ENCODE measurements at places on chromosomes 4 and X.

GRCh38 chr4:174120446-174121295, 162.8 kb downstream of the FBXO8 start:
- peak; percentile 21 for DNase-seq

- no peak for DNase-seq
Observed at GRCh38 chrX:5976332-5976731, 252.3 kb downstream of the NLGN4X start.

GRCh38 chrX:13852001-13852695, 35.3 kb upstream of the GPM6B start:
- peak; percentile 5 for DNase-seq

DNA sequence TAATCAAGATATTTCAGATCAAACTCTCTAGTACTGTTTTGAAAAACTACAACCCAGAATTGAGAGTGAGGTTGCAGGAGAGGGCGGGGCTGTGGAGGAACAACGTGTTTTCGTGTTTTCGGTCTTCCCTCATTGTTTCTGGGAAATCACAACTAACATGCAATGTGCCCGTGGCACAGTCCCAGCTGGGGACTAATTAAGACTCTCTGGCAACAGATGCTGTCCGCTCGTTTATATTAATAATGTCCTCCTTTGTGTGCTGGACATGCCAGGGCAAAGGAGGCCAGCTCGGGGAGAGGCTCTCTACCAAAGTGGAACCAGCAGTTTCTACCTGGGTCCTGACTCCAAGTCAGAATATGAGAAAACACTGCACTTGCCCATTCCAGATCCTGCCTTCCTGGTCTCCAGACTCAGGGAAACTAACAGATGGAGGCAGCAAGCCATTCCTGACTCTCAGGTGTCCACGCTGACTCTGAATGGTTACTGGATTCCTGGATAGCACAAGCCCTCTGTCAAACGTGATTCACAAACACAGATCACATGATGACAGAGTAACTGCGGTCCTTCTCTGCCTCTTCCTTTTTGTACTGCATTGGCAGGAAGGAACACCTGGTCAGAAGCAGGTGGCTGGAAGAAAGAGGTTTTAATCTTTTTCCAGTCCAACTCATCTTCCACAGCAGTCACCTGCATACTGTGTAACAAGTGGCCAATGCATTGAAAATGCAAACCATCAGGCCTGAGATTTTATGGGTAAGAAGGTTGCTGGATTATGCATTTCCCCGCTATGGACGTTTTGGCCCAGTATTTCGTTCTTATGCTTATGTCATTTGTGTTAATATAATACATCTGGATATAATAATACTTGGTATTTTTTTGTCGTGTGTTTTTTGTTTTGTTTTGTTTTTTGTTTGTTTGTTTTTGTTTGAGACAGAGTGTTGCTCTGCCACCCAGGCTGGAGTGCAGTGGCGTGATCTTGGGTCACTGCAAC, 65.0 kb downstream of the COQ2 start:
- DNase-seq: no peak

GRCh38 chrX:153700376-153700945, 12.7 kb downstream of the SLC6A8 start:
- DNase-seq: no peak
